ENCODE measurements at places on chromosomes 3 and 15.
A peak's percentile ranks its signal among the peaks of the same experiment; 100 is the strongest.

GRCh38 chr15:86063356-86064095 is 16.1 kb upstream of the AGBL1 start:
- no peak for DNase-seq

DNA sequence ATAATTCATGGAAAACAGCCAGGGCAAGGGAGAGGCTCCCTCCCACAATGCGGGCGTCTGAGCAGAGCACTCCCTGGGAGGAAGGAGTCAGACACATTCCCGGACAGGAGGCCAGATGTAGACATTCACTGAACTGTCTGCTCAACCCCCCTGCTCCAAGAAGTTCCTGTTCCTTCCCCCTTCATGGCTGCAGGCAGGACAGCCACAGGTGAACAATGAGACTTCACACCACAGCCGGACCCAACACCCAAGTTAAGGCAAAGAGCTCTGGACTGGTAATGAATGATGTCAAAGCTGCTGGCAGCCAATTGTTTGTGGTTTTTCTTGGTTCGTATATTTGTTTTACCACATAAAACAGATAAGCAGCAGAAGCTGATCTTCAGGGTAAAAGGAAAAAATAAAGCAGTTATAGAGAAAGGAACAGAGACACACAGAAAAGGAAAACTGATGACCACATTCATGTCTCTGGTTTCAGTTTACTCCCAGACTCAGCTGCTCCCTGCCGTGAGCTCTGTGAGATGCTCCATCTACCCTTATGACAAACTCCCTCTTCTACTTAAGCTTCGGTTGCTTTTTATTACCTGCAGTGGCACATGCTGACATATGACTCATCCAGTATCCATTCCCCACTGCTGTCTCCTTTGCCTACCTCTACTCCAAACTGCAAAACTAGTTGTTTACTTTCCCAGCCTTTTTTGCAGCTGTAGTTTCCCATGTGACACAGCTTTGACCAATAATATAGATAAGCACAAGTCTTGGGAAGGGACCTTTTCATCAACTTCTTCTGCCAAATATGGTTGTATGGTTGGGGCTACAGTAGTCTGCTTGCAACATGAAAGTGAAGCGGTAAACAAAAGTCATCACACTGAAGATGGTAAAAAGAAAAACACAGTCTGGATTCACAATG is 33.1 kb downstream of the DZIP1L start:
- no peak for DNase-seq

GRCh38 chr3:146969356-146969755 is 364.2 kb upstream of the PLSCR5 start:
- DNase-seq: no peak

DNA sequence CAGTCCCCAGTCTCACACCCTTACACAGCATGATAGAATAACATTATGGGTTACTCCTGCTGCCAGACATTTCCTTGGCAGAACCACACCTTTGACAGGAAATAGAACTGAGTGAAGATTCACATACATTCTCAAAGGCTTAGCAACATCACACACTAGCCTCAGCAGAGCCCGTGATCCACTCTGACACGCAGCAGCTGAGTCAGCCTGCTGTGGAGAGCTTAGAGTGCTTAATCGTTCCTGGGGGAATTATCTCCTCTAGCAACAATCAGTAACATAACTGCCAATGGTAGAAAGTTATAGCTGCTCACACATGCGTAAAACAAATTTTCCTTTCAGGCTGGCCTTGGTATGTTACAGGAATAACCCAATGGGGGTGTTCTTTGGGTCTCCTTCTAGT is 382.1 kb downstream of the GAP43 start:
- no peak for DNase-seq

DNA sequence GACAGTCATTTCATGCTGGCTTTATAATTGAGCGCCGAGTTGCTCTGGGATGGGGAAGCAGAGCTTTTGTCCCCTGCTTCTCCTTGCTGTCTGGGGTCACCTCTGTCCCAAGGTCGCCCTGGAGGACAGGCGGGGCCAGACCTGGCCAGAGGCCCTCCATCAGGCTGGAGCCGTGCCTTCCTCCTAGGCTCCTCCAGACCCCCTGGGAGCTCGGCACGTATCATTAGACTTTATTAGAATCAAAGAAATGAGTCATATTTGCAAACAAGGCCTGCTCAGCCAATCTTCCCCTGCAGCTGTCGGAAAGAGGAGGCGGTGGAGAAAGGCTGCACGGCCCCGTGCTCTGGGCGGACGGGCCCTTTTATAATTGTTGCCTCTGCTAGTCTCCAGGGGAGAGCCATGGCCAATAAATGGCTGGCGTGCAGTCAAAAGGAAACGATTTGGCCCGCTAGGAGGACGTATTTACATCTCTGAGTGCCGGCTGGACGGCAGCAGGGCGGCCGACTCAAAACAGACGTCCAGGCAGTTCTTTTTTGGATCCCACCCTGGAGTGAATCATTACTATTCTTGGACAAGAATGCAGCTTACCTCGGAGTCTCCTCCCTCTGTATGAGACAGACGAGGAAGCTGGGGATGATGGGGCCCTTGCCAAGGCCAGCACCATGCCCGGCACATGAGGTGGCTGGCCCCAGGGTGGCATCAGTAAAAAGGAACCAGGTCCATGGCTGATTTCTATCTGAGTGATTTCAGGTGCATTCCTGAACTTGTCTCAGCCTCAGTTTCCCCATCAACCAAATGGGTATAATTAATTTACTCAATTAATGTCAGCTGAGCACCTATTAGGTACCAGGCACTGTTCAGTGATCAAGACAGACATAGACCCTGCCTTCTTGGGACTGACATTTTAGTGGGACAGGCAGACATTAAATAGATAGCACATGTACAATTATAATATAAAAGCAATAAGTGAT is 50.6 kb downstream of the SLC6A6 start:
- DNase-seq: no peak

- DNase-seq: no peak
These were observed 152.2 kb downstream of the CHDH start for GRCh38 chr3:53694046-53694445.

GRCh38 chr3:27360113-27361078 is 8.8 kb downstream of the NEK10 start:
- no peak for DNase-seq

GRCh38 chr3:115279939-115280338 is 132.9 kb upstream of the ZBTB20 start:
- DNase-seq: no peak

DNA sequence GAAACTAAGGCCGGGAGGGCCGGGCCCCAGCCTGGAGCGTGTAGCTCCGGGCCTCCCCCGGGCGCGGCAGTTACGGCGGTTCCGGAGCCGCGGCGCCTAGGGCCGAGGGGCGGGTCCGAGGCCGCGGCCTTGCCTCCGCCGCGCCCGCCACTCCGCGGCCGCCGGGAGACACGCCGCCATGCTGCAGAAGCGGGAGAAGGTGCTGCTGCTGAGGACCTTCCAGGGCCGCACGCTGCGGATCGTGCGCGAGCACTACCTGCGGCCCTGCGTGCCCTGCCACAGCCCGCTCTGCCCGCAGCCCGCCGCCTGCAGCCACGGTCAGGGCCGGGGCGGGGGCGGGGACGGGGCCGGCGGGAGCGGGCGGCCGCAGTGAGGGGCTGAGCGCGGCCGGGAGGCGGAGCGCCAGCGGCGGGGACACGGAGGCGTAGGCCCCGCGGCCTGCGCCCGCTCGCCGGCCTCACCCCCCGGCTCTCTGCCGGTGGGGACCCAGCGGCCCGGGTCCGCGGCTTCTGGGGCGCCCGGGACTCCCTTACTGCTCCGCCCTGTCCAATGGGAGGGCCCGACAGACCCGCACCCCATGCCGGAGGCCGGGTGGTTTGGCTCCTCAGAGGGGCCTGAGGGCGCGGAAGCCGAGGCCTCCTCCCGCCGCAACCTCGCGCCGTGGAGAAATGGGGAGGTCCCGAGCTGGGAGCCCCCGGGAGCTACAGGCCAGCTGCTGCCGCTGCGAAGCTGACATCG is at the start of gene DIS3L:
DIS3L (plus strand) TSS at position 150 of the 738 bp plus-strand sequence; CDS start at position 179, 29 bp downstream.
- peak; percentile 63 for DNase-seq

GRCh38 chr3:143084856-143085731 is 34.5 kb upstream of the CHST2 start:
- DNase-seq: no peak

DNA sequence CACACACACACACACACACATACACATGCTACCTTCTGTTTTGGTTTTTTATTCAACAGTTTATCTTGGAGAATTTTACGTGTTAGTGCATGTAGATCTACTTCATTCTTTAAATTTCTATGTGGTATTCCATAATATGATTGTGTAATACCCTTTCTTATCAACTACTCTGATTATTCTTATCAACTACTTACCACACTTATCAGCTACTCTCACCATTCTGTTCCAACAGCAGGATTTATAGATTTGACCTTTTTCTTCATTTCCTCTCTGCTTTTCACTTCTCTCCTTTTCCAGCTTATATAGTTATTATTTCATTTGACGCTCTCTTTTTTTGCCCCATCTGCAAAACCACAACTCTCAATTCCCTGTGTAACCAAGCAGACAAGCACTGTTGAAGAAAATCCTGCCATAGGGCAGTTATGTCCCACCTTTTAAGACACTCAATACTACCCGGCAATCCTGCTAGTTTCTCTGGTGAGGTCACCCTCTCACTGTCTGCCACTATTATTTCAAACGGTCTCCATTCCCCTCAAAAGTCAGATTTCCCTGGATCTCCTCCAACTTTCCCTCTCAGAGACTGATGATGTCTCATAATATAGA is 56.9 kb upstream of the SATB1 start:
- no peak for DNase-seq

DNA sequence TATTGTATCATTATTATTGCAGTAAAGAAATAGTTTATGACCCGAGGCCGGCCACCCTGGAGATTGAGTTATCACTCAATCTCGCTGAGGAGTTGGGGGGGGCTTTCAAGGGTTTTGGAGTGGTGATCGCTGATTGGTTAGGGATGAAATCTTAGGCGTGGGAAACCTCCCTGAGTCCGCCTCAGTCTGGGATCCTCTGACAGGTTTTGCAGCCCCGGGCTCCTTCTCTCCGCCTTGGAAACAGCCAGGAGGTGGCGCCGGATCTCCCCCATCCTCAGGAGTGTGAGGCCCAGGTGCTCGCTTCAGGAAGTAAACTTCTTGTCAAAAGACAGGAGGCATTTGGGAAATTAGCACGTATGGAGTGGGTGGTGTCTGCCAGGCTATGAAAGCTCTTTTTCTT is 41.1 kb upstream of the SEC61A1 start:
- DNase-seq: no peak

DNA sequence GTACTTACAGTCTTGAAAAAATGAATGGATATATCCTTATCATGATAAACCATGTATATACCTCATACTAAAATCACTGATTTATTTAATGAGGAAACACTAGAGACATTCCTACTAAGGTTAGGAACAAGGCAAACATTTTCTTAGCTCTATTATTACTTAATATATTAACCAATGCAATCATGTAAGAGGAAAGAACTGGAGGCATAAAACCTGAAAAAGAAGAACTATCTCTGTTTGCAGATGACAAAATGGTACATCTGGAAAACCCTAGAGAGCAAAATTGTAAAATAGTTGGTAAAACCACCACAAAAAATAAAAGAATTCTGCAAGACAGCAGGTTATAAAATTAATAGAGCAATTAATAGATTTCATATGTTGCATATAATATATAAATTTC is 81.2 kb downstream of the KLF13 start:
- DNase-seq: no peak

DNA sequence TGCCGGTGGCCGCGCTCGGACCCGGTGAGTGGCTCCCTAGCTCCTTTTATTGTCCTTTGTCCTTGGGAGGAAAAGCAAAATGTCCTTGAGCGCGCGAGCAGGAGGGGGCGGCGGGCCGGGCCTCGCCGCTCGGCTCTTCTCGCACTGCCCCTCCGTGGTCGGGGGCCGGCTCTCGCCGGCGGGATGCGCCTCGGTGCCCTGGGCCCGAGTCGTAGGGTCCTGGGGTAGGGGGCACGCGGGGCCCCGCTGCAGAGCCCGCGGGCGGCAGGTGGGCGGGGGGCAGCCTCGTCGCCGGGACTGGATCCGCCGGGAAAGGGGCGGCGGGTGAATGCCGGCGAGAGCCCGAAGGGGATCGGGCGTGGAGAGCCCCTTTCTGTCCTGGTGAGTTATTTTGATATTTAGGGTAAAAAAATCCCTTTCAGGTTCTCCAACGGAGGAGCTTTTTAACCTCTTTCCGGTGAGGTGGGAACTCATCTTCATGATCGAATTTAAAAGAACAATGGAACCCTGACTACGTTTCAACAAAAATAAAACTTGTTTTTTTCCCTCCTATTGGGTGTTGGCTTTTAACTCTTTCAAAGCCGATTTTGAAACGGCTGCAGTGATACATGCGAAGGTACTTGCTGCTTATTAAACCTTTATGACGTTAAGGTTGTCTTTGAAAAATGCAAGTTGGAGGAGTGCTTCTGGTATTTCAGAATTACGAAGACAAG is 16.8 kb upstream of the CHD2 start:
- DNase-seq: no peak

DNA sequence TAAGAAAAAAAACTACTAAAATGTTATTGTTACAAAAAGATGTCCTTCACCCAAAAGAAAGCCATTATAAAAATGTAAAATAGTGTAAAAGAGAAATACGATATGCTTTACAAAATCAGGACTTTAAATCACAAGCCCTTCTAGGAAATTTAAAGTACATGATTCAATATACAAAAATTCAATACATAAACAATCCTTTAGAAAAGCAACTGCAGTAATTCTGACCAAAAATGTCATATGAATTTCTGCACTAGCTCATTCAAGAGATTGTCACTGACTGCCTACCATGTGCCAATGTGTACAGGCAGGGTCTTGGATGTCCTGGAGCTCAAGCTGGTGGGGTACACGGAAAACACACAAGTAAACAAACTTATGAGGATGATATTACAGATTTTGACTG is 2.5 kb downstream of the MORC1 start:
- DNase-seq: no peak

GRCh38 chr3:123385981-123386380 is 62.9 kb downstream of the ADCY5 start:
- no peak for DNase-seq

- no peak for DNase-seq
These were observed 189.8 kb downstream of the PLCL2 start for GRCh38 chr3:17074559-17074958.

- no peak for DNase-seq
These were observed 26.7 kb downstream of the TJP1 start for GRCh38 chr15:29795610-29796009.

DNA sequence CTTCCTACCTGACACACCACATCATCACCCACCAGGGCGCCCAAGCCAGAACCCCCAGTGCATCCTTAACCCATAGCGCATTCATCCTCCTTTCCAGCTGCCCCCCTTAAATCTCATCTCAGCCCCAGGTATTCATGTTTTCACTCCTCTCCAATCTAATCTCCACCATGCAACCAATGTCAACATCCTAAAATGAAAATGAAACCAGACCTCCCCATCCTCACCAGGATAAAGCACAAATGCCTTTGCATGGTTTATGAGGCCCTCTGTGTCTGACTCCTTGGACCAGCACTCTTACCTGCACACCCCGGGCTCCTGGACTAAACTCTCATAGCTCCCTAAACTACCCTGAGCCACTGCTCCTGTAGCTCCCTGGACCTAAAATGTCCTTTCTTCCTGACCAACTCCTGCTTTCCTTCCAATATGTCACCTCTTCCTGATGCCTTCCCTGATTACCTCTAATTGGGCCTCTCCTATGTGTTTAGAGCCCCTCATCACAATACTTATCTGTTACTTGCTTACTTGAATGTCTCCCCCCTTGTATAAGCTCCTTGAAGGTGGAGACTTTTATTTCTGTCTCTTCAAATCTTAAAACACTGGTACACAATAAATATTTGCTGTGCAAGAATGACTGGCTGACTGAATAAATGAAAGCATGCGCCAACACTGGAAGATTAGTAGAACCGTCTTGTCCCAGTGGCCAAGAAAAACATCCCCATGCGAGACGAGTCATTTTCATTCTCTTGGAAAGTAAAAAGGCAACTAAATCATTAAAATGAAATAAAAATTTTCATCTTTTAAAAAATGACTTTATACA is 142.5 kb downstream of the XXYLT1 start:
- no peak for DNase-seq

All from activated T-cell treated with anti-CD3 and anti-CD28 coated beads for 48 hours (primary cell).